Lung (tissue), 17 donors: ENCODE measurements at places on chromosomes 12 and 14.

- DNase-seq: no peak
These were observed 108.4 kb downstream of the BRMS1L start for GRCh38 chr14:35934499-35934898.

DNA sequence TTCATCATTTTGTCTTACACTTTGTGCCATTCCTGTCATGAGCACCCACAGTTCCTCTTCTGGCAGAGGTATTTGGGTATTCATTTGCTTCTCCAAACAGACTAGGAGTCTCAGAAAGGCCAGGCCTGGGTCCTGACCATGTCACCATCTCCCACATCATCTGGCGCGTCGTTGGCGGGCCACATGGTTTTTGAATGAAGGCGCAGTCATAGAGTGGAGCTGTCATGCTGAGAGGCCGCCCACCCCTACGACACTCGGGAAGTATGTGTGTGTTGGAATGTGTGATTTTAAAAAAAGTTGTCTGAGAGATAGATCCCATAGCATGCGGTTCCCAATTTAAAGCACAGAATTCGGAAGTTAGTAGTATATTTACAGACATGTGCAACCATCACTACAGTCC, 15.6 kb upstream of the TTC7B start:
- DNase-seq: peak; percentile 17

GRCh38 chr14:56559182-56559581, 20.4 kb upstream of the TMEM260 start:
- DNase-seq: no peak

DNA sequence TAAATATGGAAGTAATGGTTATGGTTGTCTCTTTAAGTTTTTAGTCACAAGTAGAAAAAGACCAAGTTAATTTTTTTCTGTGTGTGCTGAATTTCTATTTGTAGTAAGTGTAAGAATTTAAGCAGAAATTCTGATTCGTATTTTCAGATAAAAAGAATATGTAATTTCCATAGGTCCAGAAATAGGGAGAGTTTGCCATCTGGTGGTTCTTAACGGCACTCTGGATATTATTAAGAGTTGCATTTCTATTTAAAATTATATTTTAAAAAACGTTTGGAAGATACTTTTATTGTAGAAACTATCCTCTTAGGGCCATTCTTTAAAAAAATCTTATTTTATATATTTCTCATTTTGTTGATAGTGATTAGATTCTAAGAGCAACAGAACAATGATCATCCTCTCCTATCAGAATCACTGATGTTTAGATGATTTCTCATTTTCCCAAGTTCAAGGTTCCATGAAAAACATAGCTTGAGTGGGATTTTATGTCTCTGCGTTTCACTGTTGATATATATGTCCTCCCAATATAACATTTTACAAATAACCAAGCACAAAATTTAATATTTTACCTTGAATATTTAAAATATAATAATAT, 88.3 kb downstream of the LRRK2 start:
- DNase-seq: no peak

DNA sequence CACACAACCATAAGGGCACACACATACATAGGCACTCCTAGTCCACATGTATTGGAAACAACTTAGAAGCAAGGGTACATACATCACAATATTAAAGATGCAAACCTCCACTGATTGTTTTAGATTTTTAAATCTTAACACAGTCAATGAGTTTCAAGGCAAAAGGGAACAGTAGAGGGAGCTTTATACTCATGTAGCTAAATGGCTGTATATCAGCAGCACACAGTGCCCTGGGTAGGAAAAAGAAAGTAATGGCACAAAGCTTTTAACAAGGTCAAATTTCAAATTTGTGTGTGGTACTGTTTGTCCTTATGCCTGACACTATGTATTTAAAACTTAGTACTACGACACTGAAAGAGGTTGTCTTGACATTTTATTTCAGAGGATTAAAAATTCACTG, 262.0 kb downstream of the MED13L start:
- peak; percentile 71 for DNase-seq

DNA sequence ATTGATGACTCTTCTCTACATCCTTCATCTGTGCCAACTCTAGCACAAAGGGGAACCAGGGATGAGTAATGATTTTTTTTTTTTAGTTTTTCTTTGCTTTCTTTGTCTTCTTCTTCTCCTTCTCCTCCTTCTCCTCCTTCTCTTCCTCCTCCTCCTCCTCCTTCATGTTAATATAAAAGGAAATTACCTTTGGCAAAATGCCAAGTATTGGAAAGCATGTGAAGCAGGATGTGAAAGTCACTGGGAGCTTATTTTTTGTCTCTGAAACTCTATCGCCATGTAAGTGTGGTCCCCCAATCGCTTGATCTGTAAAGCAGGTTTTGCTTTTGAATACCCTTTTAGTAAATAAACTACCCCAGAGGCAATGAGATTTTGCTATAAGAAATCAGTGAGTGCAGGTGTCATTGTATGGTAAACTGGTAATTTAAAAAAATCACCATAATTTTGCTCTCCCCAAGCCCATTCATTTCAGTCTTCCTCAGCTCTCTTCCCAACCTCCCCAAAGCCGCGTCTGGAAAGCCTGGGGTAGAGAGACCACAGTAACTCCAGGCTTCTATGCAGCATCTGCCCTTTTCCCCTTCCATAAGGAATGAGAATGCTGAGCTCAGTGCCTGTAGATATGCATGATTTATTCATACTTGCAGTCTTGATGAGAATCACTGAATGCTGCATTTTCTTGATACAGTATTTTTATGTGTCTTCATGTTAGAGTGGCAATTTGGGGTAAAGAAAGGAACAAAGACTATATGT, 388.7 kb downstream of the TMEM117 start:
- peak; percentile 27 for DNase-seq

GRCh38 chr14:83777516-83777915, 1752.4 kb upstream of the FLRT2 start:
- DNase-seq: no peak

- peak; percentile 85 for DNase-seq
These were observed 97.3 kb downstream of the ESR2 start for GRCh38 chr14:64196814-64197411.

DNA sequence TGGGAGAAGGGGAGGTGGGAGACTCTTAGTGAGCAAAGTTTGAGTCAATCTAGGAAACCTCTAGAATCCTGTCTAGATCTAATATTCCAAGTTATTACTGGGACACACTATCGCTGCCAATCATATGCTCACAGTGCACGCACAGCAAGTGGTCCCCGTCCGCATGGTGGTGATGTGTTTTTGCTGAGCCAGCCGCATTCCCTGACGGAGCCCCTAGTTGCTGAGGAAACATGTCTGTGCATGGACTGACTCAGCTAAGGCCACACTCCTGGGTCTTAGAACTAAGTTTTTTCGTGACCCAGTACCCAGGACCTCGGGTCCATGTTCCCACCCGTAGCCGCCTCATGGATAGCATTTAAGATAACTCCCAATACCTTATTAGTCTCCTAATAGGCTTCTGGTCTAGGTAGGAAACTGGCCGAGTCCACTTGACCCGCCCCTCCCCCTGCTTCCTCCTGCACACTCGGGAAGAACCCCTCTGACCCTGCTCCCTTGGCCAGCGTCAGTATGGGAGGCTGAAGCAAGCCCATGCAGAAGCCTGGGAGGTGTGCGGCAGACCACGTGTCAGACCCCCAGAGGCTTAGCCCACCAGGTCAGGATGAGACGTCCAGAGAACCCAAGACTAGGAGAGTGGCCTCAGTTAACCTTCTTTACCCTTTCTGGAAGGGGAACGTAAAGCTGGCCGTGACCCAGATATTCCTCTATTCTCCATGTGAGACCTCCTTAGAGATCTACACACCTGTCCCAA, 200.5 kb downstream of the ETV6 start:
- no peak for DNase-seq
